ENCODE measurements at places on chromosomes 7 and 10.

- peaks cover 12% of the 10 kb centered on the region for H3K36me3 ChIP-seq
- no peak overlapping the region for H3K4me3 ChIP-seq
- DNase-seq: no peak
Observed at GRCh38 chr7:140695381-140695780, 1.1 kb upstream of the NDUFB2 start.

DNA sequence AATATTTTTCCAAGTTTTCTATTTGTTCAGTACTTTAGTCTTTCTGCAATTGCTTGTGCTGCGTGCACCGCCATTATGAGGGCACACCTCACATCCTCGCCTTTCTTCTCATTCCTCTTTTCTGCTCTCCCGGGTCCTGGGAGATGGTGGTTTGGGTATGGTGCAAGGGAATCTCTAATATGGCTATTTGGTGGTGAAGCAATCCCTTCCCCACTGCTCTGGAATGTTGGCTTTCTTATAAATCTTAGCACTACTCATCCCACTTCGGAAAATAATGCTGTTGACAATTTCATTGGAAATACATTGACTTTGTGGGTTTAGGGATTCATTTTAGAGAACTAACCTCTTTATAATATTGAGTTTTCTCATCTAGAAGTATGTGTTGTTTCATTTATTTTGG, 1.9 kb upstream of the GCK start:
- H3K4me1 ChIP-seq: peaks cover 8% of the 10 kb centered on the region
- no peak overlapping the region for H3K4me3 ChIP-seq
- no peak for DNase-seq
- H3K27ac ChIP-seq: no peak overlapping the region
- H3K27me3 ChIP-seq: peaks cover 2% of the 10 kb centered on the region
- H3K36me3 ChIP-seq: no peaks in the 10 kb centered on the region

GRCh38 chr10:36324831-36325230, 682.7 kb upstream of the FZD8 start:
- H3K27me3 ChIP-seq: no peaks in the 10 kb centered on the region
- no peaks in the 10 kb centered on the region for H3K36me3 ChIP-seq
- no peak overlapping the region for H3K27ac ChIP-seq

GRCh38 chr10:43350156-43350555, 21.3 kb upstream of the FXYD4 start:
- no peak overlapping the region for H3K4me3 ChIP-seq
- H3K4me1 ChIP-seq: peaks cover 16% of the 10 kb centered on the region

GRCh38 chr10:96044736-96045135, 1.4 kb downstream of the CCNJ start:
- DNase-seq: peak; percentile 5
- H3K27me3 ChIP-seq: no peaks in the 10 kb centered on the region
- peak overlapping the region; percentile 88 for H3K4me3 ChIP-seq
- no peak overlapping the region for H3K27ac ChIP-seq
- H3K36me3 ChIP-seq: peaks cover 22% of the 10 kb centered on the region

DNA sequence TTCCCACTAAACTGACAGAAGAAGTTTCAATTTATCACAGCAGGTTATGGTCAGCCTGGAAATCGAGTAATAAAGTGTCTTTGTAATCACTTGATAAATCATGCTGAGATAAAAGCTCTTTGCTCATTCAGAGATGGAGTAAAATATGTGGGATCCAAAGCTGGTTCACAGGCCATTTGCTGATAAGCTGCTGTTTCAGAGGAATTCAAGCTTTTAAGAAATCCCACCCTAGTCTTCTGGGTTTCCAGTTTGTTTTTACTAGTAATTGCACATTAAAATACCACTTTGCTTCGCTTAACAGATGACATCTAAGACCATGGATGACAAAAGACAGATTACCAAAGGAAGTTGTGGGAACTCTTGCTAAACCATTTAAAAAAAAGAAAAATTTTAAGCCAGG, 37.4 kb upstream of the CDK6 start:
- peaks cover 9% of the 10 kb centered on the region for H3K36me3 ChIP-seq
- H3K4me3 ChIP-seq: no peak overlapping the region
- no peak for DNase-seq
- H3K4me1 ChIP-seq: peaks cover 30% of the 10 kb centered on the region
- peaks cover 19% of the 10 kb centered on the region for H3K27me3 ChIP-seq
- no peak overlapping the region for H3K27ac ChIP-seq

- no peaks in the 10 kb centered on the region for H3K4me1 ChIP-seq
- no peak for DNase-seq
- no peaks in the 10 kb centered on the region for H3K36me3 ChIP-seq
- no peak overlapping the region for H3K4me3 ChIP-seq
Observed at GRCh38 chr10:25263931-25264330, 89.1 kb downstream of the GPR158 start.

DNA sequence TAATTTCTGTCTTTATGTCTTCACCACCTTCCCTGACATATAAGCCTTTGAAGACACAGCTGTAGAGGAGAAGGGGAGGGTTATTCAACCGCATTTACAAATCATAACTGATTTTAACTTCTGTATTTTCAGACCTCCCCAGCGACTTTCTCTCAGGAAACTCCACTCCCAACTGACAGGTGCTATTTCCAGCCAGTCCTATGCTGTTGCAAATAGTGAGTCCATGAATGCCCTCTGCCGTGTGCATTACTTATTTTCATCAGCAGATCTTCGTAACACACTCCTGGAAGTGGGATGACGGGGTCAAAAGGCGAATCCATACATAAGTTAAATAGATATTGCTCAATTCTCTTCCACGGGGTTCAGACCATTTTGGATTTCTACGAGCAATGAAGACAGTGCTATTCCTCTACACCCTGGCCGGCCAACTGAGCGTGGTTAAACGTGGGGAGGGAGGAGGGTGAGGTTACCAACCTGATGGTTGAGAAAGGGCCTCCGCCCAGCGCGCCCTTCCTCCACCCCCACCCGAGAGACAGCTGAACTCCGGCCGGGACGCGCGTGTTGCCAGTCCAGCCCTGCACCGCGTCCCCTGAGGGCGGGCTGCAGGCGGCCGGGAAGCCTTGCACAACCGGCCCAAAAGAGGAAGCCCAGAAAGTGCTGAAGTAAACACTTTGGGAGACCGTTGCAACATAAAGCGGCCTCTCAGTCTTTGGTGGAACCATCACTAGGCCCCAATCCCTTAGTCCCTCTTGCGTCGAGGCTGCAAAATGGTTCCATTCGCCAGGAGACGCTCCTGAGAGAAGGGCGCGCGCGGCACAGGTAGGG, at the start of gene APBB1IP:
Gene APBB1IP, plus strand, starts transcription at position 705 of the 825 bp plus-strand sequence. CDS start 53,986 bp downstream, outside the sequence.
- peaks cover 4% of the 10 kb centered on the region for H3K36me3 ChIP-seq
- H3K4me1 ChIP-seq: peaks cover 50% of the 10 kb centered on the region
- no peaks in the 10 kb centered on the region for H3K27me3 ChIP-seq
- peak within 1 kb of the TSS; percentile 98 for H3K27ac ChIP-seq
- peak; percentile 58 for DNase-seq
- peak within 1 kb of the TSS; percentile 81 for H3K4me3 ChIP-seq

DNA sequence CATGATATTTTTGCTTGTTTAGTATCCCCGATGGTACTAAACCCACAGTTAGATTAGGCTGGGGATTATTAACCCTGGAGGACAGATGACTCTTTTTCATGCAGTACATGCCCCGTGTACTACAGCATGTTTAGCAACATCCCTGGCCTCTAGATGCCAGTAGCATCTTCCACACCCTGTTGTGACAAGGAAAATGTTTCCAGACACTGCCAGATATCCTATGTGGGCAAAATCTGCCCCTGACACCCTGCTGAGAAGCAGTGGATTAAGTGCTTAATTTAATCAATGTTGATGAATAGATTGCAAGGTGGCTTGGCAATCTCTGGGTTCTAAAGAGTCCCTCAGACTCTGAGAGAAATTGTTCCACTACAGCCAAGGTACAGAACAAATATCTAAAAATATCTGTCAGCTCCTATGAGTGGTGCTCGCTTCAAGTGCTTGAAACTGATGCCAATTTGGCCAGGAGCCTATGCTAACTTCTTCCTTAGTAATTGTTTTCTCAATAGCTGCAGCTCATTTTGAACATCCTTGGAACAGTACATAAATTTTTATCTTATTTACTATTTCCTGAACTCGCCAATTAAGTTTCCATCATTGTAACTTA, 247.0 kb downstream of the SORCS1 start:
- H3K4me1 ChIP-seq: no peaks in the 10 kb centered on the region
- H3K27ac ChIP-seq: no peak overlapping the region
- no peak overlapping the region for H3K4me3 ChIP-seq

GRCh38 chr7:85011127-85011526, 175.7 kb downstream of the SEMA3D start:
- H3K4me3 ChIP-seq: no peak overlapping the region
- H3K4me1 ChIP-seq: no peaks in the 10 kb centered on the region
- no peak overlapping the region for H3K27ac ChIP-seq
- H3K36me3 ChIP-seq: no peaks in the 10 kb centered on the region
- DNase-seq: no peak
- H3K27me3 ChIP-seq: peaks cover 9% of the 10 kb centered on the region

DNA sequence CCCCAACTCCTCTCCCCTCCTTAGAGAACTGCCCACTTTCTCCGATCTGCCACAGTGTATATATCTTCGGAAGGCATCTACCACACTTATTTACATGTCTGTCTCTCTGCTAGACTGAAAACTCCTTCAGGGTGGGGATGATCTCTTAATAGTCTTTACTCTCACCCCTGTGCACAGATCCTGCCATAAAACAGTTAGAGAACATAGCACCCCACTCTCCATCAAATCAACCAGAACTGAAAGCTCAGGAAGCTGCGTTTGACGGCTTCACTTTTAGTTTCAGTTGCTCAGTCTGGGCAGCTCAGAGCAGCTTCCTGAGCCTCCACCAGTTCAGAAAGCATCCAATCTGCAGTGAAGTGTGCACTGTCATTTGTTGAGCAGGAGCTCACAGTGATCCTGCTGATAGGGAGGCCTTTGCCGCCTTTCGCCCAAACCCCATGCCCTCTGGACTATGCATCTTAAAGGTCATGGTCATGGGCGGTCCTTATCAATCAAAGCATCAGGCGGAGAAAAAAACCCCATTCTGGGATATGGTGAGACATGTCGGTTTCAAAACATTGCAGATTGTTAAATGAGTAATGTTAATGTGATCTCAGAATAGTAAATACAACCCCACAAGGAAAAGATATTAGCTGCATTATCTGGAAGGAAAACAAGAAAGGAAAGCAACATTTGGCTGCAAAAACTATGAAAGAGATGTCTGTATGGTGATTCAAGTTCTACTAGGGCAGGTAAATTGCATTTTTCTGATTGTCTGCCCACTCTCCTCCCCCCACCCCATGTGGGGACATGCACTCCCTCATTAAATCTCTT, 167.1 kb upstream of the ADO start:
- H3K36me3 ChIP-seq: no peaks in the 10 kb centered on the region
- H3K27ac ChIP-seq: no peak overlapping the region
- H3K4me1 ChIP-seq: peaks cover 14% of the 10 kb centered on the region

GRCh38 chr7:120060281-120060680, 212.7 kb upstream of the KCND2 start:
- no peaks in the 10 kb centered on the region for H3K27me3 ChIP-seq
- no peaks in the 10 kb centered on the region for H3K4me1 ChIP-seq
- no peaks in the 10 kb centered on the region for H3K36me3 ChIP-seq

DNA sequence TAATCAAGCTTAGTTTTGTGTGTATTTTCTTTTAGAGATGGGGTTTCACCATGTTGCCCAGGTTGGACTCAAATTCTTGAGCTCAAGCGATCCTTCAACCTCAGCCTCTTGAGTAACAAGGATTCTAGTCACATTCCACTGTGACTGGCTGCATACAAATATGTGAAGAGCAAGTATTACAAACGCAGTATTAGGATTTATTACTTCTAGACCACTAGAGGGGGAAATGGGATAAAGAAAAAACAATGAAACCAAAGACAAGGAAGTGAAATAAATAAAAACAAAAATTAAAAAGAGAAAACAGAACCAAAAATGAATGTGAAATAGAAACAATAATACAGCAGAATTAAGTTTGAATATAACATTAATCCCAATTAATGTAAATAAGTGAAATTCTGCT, 308.7 kb downstream of the ANKRD30A start:
- no peaks in the 10 kb centered on the region for H3K4me1 ChIP-seq
- no peaks in the 10 kb centered on the region for H3K27me3 ChIP-seq
- DNase-seq: no peak
- no peaks in the 10 kb centered on the region for H3K36me3 ChIP-seq

DNA sequence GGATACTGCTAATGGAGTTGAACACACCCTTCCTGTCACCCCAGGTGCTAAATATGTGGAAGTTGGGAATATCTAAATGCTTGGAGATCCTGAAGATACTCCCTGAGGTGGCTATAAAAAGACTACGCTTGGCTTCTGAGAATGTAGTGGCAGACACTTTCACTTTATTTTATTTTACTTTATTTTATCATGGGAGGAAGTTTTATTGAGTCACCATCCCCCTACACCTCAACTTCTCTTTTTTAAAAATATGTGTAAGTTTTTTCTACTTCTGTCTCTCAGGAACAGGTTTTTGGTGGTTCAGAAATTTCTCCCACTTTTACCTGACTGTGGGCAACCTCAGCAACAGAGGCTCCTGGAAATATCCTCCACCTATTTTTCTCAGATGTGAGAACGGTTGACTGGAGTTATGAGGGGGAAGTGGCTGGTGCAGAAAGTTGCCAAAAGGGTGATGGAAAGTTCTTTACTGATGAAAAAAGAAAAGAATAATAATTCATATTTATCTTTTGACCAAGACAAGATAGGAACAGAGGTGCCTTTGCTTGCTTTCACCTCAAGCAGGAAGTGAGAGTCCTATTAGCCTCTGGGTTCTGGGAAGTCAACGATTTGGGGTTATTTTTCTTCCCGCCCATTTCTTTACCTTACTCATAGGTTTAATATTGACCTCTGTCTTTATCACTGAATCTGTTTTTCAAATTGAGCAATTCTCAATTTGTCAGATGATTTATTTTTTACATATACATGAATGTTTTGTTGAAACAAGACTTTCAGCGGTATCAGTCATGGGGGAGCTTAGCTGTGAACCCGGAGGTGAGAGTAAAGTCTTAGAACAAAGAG, 103.6 kb downstream of the AHR start:
- peak overlapping the region; percentile 4 for H3K4me3 ChIP-seq
- H3K27me3 ChIP-seq: peaks cover 13% of the 10 kb centered on the region
- peaks cover 26% of the 10 kb centered on the region for H3K4me1 ChIP-seq
- H3K27ac ChIP-seq: peak overlapping the region; percentile 79

DNA sequence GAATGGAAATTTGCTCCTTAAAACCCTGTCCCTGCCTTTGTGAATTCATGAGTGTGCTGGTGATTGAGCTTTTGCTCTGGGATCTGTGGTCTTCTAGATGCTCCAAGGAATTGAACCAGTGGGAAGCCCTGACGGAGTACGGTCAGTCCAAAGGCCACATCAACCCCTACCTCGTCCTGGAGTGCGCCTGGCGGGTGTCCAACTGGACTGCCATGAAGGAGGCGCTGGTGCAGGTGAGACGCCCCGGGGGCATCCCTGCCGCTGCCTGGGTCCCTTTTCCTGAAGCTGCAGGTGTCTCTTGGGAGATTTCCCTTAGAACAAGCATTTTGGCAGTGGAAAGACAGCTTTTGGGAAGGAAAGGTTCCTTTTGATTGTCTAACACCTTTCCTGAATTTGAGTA, 100.3 kb downstream of the TRRAP start:
- H3K4me3 ChIP-seq: no peak overlapping the region
- H3K4me1 ChIP-seq: no peaks in the 10 kb centered on the region
- H3K36me3 ChIP-seq: peaks cover 53% of the 10 kb centered on the region
- H3K27ac ChIP-seq: no peak overlapping the region

DNA sequence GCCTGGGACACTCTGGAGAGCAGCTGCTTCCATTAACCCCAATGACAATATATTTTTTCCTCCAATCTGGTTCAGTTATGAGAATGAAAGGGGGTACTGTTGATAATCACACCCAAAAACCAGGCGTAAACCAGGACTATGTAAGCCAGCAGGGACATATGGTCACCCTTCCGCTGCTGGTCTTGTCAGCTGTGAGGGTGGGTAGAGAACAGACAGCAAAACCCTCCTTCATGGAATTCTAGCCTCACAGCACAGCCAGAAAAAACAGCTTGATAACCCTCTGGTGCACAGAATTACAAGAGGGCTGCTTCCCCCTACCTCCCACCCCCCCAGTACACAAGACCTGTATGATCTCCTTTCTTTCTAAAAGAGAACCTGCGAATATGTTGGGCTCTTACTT, 368.8 kb upstream of the ZMIZ1 start:
- no peak overlapping the region for H3K27ac ChIP-seq
- H3K27me3 ChIP-seq: peaks cover 2% of the 10 kb centered on the region

Data from activated naive CD4-positive, alpha-beta T cell treated with anti-CD3 and anti-CD28 coated beads for 36 hours (primary cell).